ENCODE measurements at places on chromosomes 2 and 18. TPM values are rescaled to one million over a fixed set of nuclear protein-coding genes. Genes with fewer than 3 reads are reported as not detected.

The CABYR gene
- 8.0 TPM for total RNA-seq

The TRMT61B gene
- 22.6 TPM for total RNA-seq

The AMER3 gene
- total RNA-seq: 7.0 TPM

GRCh38 chr2:69470911-69471310 lies 33.7 kb upstream of the NFU1 start:
- no peak for DNase-seq

DNA sequence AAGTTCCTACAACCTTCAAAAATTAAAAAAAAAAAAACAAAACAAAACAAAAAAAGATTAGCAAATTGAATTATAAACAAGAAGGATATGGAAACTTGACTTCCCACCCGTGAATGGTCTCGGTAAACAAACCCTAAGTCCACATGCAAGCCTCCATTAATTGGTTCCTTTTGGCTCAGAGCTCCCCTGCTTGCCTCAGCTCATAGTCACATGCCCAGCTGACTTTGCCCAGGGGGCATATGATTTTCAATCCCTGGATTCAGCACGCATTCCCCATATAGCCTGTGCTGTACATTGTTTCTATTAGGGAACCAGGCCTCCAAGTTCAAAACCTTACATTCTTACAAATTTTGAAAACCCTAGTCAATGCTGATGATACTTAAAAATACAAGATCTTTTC lies 95.0 kb downstream of the PID1 start:
- DNase-seq: no peak

- no peak for DNase-seq
These were observed 135.6 kb downstream of the ARHGAP15 start for GRCh38 chr2:143264851-143265250.

GRCh38 chr2:66127656-66128055 lies 307.3 kb upstream of the MEIS1 start:
- DNase-seq: no peak

- DNase-seq: no peak
These were observed 4.6 kb upstream of the ATOH8 start for GRCh38 chr2:85748985-85749875.

DNA sequence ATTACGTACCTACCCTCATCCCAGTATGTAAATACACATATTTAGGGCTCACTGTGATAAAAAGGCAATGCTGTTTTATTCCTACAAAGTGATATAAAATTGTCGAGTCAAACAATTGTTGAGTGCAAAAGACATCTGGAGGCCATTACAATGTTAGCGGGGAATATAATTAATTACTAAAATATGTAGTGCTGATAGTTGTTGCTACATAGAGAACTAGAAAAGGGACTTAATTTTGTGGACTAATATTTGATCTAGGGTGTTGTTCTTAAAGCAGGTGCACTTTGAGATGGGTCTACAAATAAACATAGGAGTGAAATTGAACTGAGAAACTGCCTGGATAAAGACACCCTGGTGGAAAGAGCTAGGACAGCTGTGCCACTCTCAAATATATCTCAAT lies 300.1 kb downstream of the NOL4 start:
- DNase-seq: no peak

- DNase-seq: no peak
These were observed 33.7 kb upstream of the RFX8 start for GRCh38 chr2:101508636-101509035.

DNA sequence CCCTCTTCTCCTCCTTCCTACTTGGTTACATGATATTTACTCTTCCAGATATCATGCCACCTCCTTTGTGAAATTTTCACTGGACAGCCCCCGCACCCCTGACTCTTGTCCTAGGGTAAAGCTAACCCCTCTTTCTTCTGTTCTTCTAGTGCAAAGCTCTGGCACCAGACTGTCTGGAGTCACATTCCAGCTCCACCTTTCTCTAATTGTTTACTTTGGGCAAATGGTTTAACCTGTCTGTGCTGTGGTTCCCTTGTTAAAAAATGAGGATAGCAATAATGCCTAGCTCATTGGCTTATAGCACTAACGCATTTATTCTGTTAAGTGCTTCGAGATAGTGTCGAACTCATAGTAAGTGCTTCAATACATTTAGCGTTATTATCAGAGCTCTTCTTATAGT lies 306.2 kb downstream of the ALK start:
- DNase-seq: no peak

All from progenitor cell of endocrine pancreas (in vitro differentiated cells).